ENCODE measurements at places on chromosomes 1 and 21. TPM values are rescaled to one million over a fixed set of nuclear protein-coding genes. Genes with fewer than 3 reads are reported as not detected.

DNA sequence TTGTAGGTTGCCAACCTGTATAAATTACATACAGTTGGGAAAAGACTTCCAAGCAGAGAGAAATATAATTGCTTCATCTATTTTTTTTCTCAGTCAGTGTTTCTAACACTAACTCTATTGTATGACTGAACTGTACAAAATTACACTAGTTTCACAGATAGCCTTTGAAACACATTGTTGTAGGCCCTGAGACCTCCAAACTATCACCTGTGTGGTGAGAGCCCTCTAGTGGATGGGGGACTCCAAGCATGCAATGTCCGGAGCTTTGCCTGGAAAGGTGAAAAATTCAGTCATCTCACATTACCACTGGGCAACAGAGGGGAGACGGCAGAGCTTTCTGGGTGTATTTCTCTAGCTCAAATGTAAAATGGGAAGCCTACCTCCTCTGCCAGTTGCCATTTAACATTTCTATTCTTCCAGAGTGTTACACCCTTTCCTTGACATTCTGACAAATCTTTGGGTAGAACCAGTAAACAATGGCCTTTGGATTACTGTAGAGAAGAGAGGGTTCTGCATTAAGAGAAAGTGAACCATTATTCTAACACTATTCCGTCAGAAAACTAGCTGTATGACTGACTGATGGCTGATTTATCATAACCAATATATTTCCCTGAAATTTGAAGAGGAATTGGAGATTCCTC is 212.2 kb downstream of the LYPLAL1 start:
- DNase-seq = peak; percentile 27

DNA sequence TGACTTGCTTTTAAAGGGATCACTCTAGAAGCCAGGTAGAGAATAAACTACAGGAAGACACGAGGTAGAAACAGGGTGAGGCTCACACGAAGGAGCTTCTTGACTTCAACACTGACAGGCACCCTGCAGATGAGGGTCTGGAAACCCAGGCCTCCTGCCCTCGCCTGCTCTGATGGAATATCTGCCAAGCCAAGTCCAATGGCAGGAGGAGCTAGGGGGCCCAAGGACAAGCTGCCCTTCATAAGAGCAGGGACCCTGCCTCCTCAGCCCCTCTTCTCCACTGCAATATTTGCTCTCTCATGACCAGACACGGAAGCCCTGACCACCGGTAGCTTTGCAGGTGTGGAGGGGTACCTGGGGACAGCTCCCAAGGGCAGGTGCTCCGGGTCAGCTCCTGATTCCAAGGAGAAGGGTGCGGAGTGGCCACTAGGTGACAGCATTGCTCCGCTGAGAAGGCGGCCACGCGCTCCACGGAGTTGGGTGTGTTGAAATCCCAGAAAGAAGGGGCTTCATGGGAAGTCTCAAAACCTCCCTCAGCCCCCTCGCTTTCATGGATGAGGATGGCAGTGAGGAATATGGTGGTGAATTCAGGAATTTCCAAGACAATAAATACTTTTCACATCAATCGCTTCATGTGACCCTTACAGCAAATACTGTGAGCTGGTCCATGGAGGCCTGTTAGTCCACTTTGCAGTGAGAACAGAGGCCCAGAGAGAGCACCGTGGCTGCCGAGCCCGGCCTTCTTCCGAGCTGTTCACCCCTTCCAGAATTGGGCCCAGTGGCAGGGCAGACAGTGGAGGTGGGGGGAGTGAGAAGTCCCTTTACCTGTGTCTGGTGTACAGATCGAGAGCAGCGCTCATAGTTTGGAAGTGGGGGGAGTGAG is 33.2 kb upstream of the PAX7 start:
- peak; percentile 30 for DNase-seq

The TMEM51 gene
- polyA plus RNA-seq = 19.0 TPM

DNA sequence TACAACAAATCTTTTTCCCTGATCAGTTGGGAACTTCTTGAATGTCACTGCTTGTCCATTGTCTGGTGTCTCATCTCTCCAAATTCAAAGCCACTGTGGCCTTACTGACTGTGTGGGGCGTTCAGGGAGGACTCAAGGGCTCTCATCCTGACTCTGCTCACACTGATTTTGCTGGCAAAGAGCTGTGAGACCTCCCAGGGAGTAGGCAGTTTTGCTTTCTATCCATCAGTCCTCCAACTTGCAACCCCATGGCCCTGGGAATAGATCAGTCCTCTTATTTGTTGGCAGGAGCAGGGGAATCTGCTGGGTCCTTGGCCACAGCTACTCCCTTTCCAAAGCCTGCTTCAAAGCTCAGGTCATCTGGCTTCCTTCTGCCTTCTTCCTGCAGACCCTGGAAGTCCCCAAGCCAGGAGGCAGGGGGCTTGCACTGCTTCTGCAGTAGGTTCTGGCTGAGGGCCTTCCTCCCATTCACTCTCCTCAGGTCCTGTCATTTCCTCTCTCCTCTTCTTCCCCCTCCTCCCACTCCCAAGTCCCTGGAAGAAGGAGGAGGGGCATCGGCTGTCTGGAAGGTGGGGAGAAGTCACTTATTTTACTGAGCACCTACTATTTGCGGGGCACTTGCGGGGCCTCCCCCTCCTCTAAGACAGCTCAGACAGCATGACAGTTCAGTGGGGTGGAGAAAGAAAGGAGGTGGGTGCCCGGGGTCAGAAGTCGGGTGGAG is 876 bp upstream of the NAV1 start:
- DNase-seq = no peak

GRCh38 chr1:243964915-243965314 is 86.2 kb upstream of the ZBTB18 start:
- DNase-seq = no peak

DNA sequence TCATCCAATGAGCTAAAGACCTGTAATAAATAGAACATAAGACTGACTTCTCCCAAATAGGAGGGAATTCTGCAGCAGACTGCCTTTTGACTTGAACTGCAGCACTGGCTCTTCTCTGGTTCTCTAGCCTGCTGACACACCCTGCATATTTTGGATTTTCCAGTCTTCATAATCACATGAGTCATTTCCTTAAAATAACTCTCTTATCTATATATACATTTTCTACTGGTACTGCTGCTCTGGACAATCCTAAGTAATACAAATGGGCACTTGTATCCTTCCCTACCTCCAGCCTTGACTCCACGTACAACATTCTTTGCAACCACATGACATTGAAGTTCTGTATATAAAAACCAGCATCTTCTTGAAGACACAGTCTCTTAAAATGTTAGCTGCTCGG is 429.4 kb upstream of the TMPRSS15 start:
- DNase-seq = no peak

DNA sequence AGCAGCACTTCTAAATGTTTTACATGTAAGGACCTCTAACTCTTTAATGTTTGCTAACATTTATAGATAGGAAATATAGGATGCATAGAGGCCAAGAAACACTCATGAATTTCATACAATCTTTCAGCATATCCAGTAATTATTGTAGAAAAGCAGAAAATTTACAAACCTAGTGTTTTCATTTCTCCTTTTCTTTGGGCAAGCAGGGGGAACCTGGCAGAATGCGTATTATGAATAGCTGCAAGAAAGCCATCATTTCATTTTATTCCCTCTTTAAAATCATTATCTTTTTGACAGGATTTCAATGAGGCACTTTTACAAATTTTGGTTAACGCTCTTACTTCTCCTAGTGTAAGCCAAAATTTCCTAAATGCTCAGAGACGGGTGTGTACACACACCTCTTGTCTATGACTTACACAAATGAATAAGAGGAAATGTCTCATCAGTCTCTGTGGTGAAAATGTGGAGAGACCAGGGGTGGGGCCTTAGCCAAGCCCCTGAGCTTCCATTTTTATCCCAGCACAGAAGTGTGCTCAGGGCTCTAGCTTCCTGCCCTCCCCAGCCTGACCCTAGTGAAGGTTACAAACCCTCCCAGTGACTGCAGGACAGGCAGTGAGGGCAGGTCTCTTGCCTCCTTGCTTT is 91.6 kb downstream of the LRRC8C start:
- no peak for DNase-seq

The TSSK3 gene
- polyA plus RNA-seq = 9.6 TPM

The VWA5B1 gene
- 3.3 TPM for polyA plus RNA-seq

DNA sequence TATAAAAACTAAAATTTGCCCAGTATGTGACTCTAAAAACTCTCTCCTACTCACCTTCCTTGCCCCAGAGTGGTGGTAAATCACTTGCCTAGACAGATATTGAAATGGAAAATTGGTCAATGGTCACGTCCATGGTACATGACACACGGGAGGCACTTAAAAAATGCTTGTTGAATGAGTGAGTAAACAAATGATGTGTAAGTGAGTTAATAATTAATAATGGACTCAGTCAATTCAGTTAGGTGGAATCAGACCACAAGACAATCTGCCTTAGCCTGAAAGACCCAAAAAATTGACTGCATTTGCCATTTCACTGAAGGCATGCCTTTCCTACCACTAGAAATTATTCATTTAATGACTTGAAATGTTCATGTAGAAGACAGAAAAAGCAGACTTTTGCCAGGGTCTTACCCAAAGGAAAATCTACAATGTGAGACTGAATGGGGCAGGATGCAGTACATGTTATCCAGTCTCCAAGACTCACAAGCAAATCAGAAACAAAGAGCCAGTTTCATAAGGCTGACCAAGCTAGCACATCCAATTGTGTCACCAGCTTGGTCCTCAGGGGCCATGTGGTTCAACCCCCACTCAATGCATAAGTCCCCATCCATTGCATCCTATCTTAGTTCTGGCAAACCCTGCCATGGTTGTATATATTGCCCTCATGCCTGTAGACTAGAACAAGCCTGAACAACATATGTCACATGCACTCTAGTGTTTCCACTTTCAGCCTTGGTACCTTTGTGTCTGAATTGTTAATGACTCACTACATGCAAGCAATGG is 73.6 kb downstream of the TBX15 start:
- no peak for DNase-seq

The CALML6 gene
- 1.1 TPM for polyA plus RNA-seq

GRCh38 chr1:246091477-246091876 is 415.6 kb downstream of the SMYD3 start:
- no peak for DNase-seq
